Stimulated activated CD4-positive, alpha-beta T cell treated with anti-CD3 and anti-CD28 coated beads, Interleukin-4, amount 100 ng/mL, for 24 hours (primary cell): ENCODE measurements at places on chromosomes 12 and 14.

GRCh38 chr12:32949815-32950214 lies 53.2 kb upstream of the PKP2 start:
- no peak for DNase-seq

- DNase-seq: no peak
These were observed 163.1 kb downstream of the TTC8 start for GRCh38 chr14:88987516-88987915.

DNA sequence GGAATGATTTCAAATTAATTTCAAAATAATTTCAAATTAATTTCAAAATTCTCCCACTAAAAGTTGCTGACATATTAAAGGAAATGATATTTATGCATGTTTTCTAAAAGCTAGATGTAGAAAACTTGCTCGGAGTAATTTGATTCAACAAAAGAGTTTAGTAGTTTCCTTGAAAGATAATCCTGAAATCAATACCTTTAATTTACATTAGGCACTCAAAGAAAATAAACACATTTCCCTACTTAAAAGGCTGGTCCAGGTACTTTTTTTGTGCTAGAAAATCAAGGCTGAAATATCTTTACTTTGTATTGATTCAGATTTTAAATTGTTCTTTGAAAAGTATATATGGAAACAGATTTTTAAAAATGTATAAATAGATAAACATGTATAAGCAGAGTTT lies 370.5 kb downstream of the RAD51B start:
- DNase-seq: no peak

GRCh38 chr14:74912801-74913200 lies 10.3 kb downstream of the RPS6KL1 start:
- no peak for DNase-seq

DNA sequence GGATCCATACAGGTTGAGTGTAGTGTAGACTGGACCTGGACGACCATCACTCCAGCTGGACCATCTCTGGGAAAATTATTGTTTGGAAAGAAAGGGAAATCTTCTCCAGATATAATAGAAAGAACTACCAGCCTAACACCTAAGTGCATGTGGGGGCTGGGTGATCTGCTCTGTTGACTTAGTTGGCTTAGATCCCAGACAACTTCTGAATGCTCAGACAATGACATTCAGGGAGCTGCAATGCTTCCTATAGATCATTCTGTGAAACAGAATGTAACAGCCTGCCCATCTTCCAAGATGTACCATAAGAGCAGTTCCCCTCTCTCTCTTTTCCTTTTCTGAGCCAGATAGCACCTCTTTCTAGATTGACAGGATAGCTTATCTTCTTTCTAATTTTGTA lies 572.8 kb upstream of the STXBP6 start:
- no peak for DNase-seq

DNA sequence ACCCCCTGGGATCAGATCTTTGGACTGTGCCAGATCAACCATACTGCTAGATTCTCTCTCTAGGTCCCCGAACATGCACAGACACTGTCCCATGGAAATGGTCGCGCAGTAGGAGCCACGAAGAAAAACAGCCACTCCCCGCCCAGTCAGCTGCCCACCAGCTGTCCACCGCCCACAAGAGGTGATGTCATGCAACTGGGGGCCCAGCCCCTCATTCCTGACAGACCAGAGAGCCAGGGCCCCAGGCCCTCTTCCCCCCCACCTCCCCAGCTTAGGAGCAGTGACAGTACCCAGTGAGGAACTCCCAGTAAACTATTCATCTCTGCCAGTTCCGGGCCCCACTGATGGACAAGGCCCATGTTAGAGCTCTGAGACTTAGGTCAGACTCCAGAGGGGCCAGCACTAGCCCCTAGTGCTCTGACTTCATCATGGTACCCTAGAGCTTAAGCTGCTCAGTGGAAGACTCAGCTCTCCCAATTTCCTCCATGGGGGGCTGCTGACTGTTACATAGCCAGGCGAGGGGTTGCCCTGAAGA lies 3.7 kb upstream of the TAMALIN start:
- no peak for DNase-seq

DNA sequence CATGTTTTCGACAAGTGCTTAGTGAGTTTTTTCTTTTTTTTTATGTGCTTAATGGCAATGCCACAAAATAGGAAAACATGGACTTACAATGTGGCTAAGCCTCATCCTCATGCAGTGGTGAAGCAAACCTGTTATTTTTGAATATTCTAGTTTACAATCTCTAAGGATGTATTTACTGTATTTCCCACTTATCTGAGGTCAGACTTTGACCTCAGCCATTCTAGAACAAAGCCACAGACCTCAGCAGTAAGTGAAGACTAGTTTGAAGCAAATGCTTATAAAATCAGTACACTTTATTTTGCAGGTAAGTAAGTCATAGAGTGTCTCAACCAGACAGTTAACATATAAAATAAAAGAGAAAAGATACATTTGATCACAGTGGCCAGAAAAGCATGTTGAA lies 130.1 kb downstream of the CCDC91 start:
- DNase-seq: no peak

DNA sequence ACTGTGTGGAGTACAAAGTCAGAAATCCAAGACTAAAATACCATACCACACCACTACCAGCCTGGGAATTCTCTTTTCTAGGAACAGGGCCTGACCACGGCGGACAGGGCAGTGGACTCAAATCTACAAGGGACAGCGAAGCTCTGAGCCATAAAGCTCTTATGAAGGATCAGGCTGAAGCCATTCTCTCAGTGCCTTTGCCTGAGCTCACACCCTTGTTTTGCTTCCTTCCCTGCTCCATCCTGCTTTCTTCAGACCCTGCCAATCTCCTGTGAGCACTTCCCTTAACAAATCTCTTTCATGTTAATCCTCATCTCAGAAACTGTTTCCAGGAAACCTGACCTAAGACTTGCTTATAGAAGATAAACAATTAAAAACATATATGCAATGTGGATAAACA lies 398.5 kb downstream of the MDGA2 start:
- DNase-seq: no peak

DNA sequence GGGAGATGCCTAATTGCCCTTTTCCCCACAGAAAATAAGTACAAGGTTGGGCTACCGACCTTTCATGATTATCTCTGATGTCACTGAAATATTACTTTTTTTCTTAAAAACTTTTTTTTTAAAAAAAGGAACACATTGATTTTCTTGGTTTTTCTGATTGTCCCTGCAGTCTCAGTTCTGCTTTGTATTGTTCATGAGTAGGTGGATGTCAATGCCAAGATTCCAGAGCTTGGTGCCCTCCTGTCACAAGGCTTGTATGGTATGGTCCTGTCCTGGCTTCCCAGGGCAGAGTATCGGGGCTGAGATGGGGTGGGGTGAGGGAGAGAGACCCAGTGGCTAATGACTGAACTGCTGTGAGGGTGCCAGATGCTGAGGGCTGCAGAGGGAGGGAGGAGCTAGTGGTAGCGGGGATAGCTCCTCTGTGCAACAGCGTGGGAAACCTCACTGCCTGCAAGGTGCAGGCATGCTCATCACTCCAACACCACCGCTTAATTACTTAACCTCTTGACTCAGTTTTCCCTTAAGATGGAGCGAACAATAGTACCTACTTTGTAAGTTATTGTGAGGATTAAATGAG lies 4.4 kb upstream of the CTDSP2 start:
- no peak for DNase-seq

GRCh38 chr12:109475993-109476806 lies 900 bp downstream of the KCTD10 start:
- no peak for DNase-seq

- DNase-seq: no peak
These were observed 370.3 kb upstream of the TMEM132C start for GRCh38 chr12:127896661-127897060.

DNA sequence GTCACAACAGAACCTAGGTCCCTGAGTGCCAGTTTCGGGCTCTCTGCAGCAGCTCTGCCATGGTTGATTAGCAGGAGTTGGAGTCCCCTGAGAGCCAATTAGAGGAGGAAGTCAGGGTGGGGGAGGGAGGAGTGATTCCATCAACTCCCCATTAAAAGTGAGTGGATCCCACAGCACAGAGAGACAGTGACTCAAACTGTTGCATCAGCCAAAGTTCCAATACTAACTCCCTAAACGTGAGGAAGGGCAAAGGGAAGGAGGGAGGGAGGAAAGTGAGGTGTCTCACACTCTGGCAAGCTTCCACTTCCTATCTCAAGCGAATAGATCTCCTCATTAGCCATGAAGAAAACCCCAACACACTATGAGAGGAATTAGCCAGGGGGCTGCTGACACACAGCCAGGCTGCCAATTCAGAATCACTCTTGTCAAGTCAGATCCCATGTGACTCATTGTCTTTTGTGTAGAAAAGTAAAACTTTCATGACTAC lies 23.6 kb downstream of the OR11H4 start:
- DNase-seq: no peak

DNA sequence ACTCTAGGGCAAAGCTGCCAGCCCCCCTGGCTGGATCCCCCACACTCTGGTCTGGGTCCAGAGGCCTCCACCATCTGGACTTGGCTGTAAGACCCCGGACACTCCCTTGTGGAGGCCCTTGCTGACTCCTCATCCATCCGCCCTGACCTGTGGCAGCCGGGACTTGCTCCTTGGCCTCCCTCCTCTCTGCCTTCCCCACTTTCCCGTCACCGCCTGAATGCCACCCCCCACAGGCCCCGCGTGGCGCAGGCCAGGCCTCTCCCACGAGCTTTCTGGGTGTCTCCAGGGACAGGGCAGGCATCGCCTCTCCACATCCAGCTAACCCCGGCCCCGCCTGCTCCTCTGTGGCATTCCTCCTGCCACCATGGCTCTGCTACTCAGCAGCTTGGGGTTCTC lies 14.1 kb downstream of the JAG2 start:
- DNase-seq: no peak

- no peak for DNase-seq
These were observed 416.6 kb downstream of the LRIG3 start for GRCh38 chr12:58503731-58504130.

DNA sequence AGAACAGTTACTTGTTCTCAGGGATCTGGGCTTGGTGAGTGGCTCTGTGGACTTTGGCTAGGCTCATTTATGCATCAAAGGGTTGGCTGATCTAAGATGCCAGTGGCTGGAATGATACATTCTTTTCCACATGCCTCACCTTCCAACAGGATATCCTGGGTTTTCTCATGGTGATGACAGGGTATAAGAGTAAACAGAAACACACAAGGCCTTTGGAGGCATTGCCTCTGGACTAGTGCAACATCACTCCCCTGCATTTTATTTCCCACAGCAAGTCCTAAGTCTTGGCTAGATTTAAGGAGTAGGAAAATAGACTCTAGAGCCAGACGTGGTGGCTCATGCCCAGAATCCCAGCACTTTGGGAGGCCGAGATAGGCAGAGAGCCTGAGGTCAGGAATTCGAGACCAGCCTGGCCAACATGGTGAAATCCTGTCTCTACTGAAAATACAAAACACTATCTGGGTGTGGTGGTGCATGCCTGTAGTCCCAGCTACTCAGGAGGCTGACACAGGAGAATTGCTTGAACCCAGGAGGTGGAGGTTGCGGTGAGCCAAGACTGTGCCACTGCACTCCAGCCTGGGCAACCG lies 47.9 kb downstream of the RPH3A start:
- no peak for DNase-seq

DNA sequence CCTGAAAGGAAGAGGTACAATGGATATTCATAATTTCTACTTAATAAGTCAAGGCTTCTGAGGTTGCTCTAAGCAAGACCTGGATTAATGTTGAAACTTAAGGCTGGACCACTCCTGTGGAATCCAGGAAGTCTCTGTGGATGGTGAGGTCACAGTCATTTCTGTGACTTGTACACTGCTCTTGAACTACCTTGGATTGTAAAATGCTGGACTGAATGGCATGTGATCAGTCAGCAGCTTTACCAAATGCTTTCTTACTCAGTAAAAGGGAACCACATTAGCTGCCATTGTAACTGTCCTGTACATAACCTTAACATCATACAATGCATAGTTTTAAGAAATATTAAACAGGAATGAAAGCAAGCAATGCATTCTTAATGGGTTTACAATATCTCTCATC lies 182.9 kb downstream of the NOVA1 start:
- DNase-seq: no peak

GRCh38 chr12:53062977-53063707 lies 13.3 kb downstream of the TNS2 start:
- DNase-seq: no peak

DNA sequence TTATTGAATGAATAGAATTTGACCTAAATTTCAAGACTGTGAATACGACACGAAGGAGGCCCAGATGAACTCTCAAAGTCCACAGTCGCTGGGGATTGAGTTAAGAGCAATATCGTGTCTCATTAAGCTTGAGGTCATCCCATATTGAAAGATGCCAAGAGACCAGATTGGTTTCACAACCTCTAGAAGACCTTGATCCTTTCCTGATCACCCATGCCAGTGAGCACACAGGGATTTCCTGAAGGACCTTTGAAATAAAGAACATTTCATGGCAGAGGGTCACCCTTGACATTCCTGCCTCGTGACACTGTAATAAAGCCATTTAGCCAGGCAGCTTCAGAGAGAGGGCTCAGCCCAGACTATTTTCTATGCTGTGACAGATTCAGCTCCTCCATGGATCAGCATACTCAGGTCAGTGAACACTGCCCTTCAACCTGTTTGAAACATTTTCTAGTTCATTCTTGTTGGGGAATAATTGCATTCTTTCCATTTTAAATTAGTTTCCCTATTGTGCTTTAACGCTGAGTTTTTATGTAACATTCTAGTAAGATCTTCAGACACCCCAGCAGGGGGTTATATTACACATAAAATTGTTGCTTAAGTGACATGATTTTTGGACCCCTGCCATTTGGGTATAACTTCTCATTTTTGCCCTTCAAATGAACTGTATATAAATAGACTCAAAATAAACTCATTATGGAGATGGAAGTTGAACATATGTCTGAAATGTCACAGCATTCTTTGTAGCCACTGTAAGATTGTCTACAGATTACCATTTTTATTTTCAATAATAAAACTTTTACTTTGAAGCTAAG lies 213.2 kb downstream of the C12orf50 start:
- no peak for DNase-seq

GRCh38 chr14:71473843-71474242 lies 458.4 kb upstream of the RGS6 start:
- no peak for DNase-seq

DNA sequence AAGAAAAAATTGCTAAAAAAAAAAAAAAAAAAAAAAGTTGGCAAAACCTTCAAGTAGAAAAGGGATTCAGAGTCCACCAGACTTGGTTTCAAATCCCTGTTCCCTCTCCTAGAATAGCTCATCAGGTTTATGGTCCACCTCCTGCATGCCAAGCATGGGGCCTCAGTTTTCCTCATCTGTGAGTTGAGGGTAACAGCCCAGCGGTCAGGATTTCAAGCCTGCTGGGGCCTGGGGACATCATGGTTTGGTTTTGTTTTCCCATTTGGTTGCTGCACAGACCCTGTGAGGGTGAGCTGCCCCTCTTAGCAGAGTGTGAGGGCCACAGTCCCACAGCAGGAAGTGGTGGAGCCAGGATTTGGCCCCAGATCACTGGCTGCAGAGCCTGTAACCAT lies 12.5 kb downstream of the FAM222A start:
- DNase-seq: no peak

GRCh38 chr12:99759444-99759843 lies 111.9 kb downstream of the GARIN6 start:
- no peak for DNase-seq

GRCh38 chr14:104394409-104394851 lies 185.1 kb upstream of the C14orf180 start:
- DNase-seq: no peak
